ENCODE measurements at places on chromosomes 2 and 18.

GRCh38 chr2:24403168-24403831 is 43.0 kb upstream of the ITSN2 start:
- DNase-seq = peak; percentile 20

DNA sequence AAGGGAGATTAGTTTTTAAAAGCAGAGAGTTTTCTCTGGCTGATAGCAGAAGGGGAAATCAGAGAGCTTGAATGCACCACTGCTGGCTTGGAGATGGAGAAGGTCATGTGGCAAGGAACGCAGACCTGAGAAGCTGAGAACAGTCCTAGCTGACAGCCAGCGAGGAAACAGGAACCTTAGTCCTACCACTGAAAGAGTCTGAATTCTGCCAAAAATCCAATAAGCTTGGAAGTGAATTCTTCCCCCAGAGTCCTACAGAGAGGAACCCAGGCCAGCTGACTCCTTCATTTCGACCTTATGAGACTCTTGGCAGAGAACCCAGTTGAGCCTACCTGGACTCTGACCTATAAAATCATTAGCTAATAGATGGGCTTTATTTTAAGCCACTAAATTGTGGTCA is 371.9 kb upstream of the TNP1 start:
- no peak for DNase-seq

- DNase-seq = no peak
These were observed 76.3 kb downstream of the CLHC1 start for GRCh38 chr2:55155764-55156281.

GRCh38 chr2:59677158-59677557 is 876.3 kb downstream of the BCL11A start:
- no peak for DNase-seq

DNA sequence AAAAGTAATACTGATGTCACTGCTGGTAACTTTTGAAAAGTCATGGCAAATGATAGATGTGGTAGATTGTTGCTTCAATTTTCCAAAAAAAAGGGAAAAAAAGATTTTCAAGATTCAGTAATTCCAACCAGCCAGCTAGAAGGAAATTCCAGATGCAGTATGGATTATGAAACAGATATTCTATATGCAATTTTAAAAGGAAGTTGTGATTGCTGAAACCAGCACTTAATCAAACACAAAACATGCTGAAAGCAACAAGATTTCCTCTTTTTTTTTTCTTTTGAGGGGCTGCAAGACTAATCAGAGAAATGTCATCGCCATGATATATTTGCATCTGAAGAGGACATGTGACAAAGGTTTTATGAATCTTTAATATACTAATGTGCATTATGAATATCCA is 5.1 kb upstream of the HNMT start:
- no peak for DNase-seq

- DNase-seq = peak; percentile 54
These were observed 711 bp downstream of the SFXN5 start for GRCh38 chr2:73070643-73071359.

GRCh38 chr2:116319935-116320334 is 1494.6 kb upstream of the DDX18 start:
- DNase-seq = no peak

DNA sequence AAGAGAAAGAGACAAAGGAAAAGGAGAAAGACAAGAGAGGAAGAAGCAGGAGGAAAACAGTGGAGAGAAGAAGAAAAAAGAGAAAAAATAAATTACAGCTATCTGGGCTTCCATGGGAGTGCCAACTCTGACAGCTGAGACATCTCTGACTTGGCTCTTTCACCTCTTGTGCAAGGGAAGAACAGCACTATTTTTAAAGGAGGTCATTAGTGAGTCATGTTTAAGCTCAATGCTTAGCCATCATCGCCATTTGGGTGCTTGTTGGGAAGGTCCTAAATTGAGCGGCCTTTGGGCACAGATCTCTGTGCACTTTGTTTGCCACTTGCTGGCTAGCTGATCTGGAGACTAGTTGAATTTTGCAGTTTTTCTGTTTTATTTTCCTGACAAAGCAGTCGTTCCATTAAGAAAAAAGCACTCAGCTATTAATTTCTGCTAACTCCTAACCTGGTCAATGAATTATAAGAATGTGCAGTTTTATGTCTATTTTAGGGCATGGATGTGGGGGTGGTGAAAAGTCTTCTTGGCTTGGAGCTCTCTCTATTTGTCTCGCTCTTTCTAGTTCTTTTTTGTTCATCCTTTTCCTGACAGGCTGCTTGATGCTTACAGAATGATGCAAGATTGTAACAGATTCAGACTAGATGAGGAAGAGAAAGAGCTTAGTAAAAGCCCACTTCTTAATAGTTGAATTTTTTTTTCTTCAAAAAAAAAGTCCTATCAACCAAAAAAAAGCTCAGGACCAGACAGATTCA is 231.5 kb downstream of the SLC8A1 start:
- no peak for DNase-seq

GRCh38 chr2:201500534-201500933 is 49.0 kb downstream of the STRADB start:
- DNase-seq = no peak

GRCh38 chr2:183919926-183920325 is 678.4 kb upstream of the ZNF804A start:
- no peak for DNase-seq

DNA sequence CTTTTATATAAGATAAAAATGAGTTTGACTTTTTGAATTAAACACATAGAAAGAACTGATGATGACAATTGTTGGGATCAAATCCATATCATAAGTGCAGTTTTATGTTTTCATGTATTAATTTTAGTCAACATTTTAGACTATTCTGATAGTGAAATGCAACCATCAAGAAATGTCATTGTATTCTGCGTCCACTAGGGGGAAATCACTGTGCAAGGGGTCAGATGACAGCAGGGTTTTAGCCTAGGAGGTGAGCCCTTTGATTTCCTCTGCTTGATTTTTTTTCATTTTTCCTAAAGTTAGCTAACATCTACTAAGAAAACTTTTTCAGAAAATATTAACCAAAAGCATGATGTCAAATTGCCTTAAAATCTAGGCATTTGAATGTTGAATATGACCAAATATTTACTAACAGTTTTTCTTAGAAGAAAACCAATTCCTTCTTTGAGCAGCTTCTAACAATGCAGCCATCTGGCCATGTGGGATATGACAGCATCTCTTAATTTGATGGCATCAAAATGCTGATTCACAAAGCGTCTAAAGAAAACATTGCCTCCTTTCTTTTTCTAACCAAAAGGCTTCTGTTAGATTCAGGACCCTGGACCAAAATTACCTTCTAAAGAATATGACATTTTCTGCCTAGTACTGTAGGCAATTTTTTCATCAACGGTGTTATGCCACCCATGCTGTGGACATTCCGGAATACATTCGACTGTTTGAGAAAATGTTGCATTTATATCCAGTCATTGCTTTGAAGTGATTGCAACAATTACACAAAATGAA is 141.5 kb downstream of the SPHKAP start:
- DNase-seq = no peak

GRCh38 chr2:140539242-140539875 is 1591.5 kb downstream of the LRP1B start:
- no peak for DNase-seq

GRCh38 chr2:70561893-70562292 is 8.3 kb upstream of the TGFA start:
- DNase-seq = no peak

DNA sequence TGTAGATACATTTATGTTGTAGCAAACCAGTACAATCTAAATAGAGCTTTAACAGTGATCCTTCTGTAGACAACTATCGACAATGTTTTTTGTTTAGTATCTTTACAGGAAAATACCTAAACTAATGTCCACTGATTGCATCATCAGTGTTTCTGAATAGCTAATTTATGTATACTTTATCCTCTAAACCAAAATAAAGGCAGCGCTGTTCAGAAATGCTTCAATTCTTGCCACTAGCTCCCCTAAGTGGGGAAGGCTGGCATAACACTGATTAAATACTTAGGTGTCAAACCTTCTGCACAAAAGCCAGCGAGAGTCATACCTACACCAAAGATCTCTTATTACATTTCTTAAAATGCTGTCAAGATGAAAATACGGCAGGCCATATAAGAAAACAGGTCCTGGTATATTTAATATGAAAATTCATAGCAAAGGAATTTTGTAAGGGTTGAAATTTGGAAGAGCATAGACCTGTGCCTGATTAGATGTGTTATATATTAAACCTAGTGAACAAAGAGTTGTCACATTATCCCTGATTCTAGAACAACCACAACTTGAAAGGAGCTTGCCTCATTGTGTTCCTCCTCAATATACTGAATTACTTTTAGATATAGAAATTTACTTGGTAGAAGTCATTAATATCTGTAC is 1693.4 kb upstream of the SLC39A10 start:
- no peak for DNase-seq

DNA sequence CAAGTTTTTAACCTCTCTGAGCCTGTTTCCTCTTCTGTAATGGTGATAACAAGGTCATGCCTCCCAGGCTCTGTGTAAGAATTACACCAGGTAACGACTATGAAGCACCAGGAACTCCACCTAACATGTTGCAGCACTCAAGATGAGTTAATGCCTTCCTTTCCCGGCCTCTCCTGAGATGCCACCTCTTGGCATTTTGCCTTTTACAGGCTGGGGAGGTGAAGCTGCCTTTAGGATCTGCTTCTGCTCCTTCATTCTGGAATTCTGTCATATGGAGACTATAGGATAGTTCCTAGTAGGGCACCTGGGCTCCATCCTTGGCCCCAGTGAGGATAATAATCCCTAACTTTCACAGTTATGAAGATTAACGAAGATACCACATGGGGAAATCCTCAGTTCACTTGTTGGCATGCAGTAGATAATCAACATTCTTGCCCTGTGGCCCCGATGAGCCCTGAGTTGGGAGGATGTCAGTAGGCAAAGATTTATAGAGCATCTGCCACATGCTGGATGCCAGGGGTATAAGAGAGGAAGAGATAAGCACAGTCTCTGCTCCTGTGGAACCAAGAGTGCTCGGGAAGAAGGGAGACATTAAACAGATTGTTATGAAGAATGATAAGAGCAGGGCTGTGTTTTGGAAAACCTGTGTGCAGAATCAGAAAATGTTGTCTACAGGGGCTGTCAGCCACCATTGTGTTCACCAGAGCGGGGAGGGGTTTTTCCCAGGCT is 43.9 kb upstream of the KCNF1 start:
- no peak for DNase-seq

GRCh38 chr2:27071277-27071989 is at the start of gene OST4:
Gene OST4 (minus strand): TSS chr2:27071654.
- peak; percentile 86 for DNase-seq

DNA sequence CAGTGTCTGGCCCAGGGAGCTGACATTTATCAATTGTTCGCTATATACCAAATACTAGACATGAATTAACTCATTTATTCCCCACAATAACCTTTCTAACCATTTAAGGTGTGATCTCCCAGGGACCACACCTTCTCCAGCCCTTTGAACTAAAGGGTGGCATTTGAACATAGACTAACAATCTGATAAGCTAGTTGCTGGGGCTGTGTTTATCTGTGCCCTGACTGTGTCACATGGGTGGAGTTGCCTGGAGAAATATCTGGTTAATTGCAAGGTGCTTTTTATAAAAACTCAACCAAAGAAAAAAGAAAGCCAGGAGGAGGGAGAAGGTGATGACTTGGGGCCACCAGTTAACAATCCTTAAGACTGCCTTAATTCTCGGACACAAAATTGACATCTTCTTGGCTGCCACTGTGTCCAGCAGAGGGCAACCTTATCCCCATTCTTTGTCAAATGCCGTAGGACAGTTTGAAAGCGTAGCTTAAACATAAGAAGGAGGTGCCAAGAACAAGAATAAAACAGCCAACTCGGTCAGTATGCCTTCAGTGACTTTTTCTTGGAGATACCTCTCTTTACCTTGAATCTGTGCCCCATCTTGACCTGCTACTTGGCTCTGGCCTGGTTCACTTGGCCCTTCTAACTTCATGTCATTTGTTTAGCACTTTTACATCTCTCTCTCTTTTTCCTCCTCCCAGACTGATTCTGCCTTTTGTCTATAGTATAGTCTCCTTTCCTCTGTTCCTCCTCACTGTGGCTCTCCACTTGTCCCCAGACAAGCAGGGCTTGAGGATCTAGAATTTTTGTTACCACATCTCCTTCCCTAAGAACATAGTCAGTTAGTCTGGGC is 183.4 kb downstream of the MYO3B start:
- DNase-seq = peak; percentile 54

DNA sequence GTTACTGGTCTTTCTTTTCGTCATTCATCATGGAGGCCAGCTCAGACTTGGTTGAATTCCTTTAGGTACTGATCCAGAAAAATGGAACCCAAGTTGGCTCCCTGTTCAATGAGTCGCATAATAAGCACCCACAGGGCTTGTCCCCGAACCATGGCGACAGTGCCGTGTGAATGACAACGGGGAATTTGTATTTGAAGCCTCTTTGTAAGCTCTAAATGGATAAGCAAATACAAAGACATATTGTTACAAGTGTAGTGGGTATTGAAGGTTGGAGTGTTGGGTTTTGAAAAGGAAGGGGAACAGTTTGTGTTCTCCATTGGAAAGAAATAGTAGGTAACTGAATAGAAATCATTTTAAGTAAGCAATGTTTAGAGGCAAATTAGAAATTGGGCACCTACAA is 288.9 kb downstream of the SLC4A3 start:
- DNase-seq = no peak

DNA sequence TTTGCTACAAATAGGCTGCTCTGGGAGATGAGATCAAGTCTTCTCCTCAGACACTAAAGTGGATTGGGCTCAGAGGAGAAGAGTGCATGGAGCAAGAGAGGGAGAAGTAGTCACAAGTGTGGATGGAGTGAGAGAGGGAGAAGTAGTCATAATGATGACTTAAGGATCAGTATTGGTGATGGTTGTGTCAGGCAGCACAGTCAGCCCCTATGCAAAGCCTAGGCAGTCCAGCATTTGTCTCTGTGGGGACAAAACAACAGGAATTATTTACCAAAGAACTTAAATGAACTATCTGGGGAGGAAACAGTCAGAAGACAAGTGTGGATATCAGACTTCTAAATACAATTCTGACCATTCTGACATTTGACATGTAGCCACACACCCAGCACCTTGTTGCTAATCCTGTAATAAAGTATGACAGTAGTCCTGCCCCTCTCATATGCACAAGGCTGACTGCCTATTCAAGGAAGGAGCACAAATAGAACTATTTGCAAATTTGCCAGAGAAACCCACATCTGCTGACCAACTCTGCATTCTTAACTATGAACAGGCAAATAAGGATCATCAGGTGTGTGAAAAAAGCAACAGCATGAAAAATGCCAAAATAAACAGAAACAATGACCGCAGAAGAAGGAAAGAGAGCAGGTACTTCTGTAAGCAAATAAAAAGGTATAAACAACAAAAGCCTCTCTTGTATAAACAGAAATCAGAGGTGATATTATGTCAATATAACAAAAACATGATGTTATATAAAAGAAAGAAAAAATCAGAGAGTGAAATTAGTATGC is 1597.9 kb upstream of the ACVR2A start:
- no peak for DNase-seq

DNA sequence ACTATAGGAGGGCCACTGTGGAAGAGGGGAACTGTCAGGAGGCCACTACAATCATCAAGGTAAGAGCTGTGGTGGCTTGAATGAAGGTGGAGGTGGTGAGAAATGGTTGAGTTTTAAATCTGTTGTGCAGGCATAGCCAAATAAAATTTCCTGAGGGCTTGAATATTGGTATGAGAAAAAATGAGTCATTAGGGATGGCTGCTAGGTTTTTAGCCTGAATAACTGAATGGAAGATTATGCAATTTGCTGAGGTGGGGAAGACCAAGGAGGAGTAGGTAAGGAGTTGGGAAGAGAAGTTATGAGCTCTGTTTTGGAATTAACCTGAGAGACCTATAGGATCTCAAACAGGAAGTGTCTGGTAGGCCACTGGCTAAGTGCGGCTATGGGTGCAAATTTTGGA is 84.0 kb downstream of the KLHL14 start:
- DNase-seq = no peak
